Fibroblast of skin of right biceps (primary cell): ENCODE measurements at places on chromosomes 12 and 14.
A peak's percentile ranks its signal among the peaks of the same experiment; 100 is the strongest.

DNA sequence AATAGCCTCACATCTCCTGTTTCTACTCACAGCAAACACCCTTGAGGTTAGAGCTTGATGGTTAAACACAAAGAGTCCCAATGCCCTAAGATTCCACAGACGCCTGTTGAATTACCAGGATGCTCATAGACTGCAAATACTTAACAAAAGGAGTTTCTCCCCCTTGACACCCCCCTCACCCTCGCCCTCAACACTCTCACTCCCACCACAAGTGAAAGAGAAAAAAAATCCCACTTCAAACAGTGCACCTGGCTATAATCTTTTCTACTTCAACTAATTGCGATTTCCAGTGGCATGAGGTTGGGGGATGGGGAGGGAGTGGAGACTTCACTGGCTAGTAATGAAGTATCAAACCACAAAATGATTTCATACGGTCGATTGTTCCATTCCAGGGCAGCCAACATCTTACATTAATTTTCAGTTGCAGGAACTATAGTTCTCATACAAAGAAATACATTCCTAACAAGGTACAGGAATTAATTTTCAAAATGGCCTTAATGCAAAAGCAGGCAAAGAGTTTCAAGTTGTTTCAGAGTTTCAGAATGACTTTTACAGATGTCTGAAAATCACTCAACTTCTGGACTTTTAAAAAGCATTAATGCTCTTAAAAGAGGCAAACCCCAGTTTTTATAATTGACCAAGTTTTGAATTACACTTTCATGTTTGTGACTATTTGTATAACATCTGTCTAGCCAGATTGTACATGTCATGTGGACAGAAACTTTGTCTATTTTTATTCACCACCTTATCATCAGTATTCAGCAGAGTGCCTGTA lies 390.7 kb downstream of the C12orf75 start:
- peak; percentile 81 for DNase-seq

DNA sequence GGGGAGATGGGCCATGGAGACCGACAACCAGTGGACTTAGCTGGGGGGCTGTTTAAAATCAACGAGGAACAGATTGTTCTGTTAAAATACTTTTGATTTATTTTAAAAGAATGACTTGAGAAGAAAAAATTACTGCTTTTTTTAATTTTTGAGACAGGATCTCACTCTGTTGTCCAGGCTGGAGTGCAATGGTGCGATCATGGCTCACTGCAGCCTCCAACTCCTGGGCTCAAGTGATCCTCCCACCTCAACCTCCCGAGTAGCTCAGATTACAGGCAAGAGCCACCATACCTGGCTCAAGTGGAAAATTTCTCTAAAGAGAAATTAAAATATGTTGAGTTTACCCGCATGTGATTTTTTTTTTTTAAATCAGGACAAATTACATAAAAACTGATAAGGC lies 80.6 kb downstream of the SCARB1 start:
- DNase-seq = no peak

DNA sequence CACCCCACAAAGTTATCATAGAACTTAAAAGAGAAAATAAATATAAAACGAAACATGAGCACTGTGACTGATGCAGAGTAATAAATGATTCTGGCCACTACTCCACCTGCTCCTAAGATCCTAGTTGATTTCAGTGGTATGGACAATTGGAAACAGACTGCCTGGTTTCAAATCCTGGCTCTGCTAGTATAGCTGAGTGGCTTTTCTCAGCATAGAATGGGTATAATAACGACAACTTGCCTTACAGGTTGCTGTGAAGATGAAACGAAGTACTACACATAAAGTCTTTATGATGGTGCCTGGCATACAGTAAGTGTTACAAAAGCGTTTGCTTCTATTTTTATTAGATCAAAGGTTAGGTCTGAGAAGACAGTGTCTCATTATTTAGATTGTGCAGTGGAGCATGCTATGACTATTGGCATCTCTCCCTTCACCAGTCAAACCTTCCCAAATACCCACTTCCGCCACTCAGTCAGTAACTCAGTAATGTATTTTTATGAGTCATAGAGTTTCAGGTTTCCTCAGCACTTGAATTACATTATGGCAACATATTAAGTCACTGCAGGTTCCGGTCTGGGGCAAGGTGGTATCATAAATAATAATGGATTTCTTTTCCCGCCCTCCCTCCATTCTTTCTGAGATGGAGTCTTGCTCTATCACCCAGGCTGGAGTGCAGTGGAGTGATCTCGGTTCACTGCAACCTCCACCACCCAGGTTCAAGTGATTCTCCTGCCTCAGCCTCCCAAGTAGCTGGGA lies 29.7 kb upstream of the NR2C1 start:
- DNase-seq = peak; percentile 82

GRCh38 chr12:130873825-130874224 lies 2.0 kb downstream of the RAN start:
- DNase-seq = no peak

- no peak for DNase-seq
These were observed 22.7 kb downstream of the LRTM2 start for GRCh38 chr12:1842905-1843640.

DNA sequence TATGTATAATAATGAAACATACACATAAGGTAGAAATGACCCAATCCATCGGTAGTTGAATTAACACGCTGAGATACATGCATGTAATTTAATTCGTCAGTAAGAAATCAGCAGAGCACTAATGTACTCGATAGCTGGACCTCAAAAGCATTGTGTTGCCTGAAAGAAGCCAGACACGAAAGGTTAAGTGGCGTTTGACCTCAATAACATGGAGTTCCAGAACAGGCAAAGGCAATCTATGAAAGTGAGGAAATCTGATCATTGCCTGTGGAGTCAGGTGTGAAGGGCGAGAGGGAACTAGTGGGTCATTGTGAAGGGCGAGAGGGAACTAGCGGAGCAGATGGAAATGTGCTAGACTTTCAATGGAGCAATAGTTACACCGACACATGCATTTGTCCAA lies 970.4 kb upstream of the TMEM132C start:
- DNase-seq = no peak

DNA sequence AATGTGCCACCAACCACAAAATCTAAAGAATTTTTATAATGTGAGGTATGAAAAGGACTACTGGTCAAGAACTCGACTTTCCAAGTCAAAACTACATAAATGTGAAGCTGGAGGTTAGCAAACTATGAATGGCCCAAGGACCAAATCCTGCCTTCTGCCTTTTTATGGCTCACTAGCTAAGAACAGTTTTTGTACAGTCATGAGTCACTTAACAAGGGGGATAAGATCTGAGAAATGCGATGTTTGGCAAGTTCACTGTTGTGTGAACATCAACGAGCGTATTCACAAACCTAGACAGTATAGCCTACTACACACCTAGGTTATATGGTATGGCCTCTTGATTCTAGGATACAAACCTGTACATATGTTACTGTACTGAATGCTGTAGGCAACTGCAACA lies 28.2 kb downstream of the FERMT2 start:
- DNase-seq = peak; percentile 62

GRCh38 chr12:121806009-121806545 lies 2.3 kb downstream of the SETD1B start:
- DNase-seq = no peak

- DNase-seq = no peak
These were observed 24.2 kb downstream of the GDF11 start for GRCh38 chr12:55767156-55767555.

DNA sequence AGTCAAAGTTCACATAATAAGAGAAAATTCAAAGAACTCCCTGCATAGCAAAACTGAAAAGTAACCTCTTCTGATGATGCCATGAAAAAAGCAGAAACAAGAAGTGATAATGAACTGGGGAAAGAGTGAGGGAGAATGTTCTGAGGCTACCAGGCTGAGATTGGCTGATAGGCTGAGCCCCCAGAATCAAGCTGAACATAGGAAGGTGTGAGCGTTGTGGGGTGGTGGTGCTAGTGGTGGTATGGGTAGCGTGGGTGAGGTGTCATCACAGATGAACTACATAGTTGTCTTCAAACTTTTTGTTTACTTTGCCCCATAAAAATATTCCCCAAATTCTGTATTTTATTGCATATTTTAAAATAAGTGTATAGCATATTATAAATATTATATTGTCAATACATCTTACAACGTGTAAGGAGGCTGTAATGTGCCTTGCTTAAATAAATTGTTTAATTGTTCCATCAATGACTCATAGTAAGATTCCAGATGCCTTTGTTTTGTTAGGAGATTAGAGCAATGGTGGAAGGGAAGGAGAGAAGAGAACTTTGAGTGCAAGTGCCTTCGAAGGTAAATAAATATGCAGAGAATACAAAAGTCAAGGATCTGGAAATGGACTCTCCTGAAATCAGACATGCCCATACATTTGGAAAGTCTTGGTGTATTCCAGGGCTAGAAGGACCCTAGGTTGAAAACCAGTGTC lies 15.8 kb upstream of the CFAP54 start:
- DNase-seq = no peak

- no peak for DNase-seq
These were observed 12.3 kb downstream of the KRT80 start for GRCh38 chr12:52179396-52179973.

GRCh38 chr12:1803736-1804135 lies 16.6 kb upstream of the LRTM2 start:
- no peak for DNase-seq

- DNase-seq = no peak
These were observed 389.2 kb downstream of the EGLN3 start for GRCh38 chr14:33561488-33562175.

DNA sequence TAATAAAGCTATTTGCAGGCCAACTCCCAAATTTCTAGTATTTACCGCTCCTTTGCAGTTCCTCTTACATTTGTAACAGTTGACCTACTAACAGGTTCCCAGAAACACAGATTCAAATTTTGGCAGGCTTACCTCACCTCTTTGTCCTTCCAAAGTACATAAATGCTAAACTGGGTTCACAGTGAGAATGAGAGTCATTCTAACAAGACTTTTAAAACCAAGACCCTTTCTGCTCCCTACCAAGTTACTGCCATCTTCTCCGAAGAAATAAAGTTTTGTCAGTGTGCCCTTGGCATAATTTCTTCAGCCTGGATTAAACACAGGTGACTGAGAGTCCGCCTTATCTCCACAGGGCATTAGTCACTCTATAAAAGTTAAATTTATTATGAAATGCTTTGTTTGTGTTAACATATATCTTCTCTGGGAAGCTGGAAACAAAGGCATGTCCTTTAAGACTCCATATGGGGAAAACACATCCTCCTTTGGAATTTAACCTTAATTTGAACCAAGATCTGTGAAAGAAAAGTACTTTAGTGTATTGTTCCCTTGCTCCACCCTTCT lies 28.2 kb downstream of the FOXA1 start:
- DNase-seq = no peak

DNA sequence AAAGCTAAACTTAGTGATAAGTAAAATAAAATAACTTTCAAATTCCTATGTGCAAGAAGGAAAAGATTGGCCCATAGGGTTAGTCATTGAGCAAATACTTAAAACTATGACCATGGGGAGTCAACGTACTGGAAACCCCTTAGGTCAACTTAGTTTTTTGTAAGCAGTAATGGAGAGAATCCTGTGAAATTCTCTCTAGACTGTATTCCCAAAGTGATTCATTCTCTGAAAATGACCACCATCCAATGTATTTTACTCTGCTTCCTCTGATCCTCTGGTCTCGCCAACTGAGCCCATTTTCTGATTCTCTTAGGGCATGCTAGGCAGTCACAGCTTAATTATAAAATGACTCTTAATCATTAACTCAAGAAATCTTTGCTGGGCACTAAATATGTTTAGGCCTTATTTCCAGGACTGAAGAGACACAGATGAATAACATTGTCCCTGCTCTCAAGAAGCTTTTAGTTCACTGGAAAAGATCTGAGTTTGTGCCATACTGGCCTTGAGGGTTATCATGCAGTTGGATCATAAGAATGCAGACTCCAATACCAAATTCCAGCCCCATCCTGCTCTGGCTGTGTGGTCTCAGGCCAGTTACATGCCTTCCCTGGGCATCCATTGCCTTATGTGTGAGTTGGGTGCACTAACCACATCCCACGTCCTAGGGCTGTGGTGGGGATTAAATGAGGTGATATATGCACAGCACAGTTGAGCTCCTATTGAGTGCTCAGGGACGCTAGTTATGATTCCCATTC lies 732.4 kb downstream of the AACS start:
- no peak for DNase-seq

DNA sequence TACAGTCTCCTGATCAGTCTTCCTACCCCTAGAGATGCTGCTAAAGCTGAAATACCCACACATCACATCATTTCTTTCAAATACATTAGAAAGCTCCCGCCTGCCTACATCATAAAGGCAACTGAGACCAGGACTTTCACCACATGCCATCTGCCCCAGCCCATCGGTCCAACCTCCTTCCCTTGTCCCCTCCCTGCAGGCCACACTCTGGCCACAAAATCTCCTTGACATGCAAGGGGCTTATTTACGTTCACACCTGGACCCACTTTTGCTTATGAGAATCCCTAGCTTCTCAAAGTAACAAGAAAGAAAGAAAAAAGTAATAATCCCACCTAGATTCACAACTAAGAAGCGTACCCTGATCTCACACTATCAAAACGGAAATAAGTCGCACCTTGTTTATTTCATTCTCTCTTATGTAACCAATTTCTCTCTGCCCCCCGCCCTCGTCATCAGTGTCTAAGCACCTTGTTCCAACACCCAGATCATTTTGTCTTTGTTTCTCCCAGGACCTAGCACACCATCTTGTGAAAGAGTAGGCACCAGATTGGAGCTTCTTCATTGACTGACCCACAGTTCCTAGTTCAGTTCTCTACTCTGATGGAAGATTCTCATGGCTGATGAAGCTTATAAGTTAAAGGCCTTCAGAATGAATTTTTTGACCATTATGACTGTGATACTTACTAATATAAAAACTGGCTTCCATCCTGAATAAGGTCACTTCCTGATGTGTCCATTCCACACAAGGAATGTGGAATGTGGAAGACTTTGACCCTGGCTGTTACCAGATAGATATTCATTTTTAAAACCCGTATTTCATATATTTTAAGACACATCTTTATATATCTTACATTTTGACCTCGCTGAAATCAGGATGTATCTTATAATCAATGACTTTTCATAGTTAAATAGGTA lies 7.7 kb downstream of the WSB2 start:
- no peak for DNase-seq

DNA sequence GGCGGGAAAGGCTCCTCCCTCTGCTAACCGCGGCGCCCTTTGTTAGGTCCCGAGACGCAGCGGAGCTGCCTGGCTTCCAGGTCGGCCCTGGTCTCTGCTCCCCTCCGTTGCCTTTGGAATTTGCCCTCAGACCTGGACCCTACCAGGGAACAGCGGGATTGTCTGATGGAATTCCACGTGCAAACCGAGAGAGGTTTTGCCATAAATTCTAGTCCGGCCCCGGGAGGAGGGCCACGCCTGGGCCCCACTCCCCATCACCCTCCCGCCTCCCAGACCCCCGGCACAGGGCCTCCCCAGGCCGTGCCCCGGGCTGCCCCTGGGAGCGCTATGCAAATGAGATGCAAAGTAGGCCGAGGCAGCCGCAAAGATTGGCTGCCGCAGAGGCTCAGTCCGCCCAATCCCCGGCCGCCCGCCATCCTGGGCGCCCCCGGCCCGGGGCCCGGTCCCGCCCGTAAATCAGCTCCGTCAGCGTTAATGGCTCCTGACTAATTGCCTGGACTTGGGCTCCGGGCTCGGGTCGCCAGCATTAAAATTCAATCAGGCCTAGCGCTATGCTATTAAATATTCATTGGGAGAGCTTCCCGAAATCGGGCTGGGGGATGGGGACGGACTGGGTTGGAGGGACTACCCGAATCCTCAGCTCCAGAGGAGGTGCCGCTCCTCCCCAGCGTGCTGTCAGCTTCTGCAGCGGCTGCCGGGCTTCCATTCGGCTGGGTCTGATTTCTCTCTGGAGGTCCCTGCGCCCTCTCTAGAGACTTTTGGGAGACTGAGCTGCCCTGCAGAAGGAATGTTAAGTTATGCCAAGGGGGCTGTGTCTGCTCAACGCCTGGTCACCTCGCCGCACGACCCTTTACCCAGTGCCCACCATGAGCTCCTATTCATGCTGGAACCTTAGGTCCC lies 15.7 kb upstream of the FIGNL2 start:
- peak; percentile 44 for DNase-seq
